Pulmonary artery endothelial cell (primary cell): ENCODE measurements at places on chromosomes 7 and 10. TPM values are rescaled to one million over a fixed set of nuclear protein-coding genes. Genes with fewer than 3 reads are reported as not detected.

The CTTNBP2 gene
- total RNA-seq = not detected in 2 replicates

The IQUB gene
- 0.32 and 0.33 TPM in 2 replicates for total RNA-seq

The GPR141 gene
- total RNA-seq = not detected in 2 replicates

The DRGX gene
- total RNA-seq = not detected in 2 replicates

The CABCOCO1 gene
- total RNA-seq = 0.33 TPM in 1 of 2 replicates, not detected in the other

DNA sequence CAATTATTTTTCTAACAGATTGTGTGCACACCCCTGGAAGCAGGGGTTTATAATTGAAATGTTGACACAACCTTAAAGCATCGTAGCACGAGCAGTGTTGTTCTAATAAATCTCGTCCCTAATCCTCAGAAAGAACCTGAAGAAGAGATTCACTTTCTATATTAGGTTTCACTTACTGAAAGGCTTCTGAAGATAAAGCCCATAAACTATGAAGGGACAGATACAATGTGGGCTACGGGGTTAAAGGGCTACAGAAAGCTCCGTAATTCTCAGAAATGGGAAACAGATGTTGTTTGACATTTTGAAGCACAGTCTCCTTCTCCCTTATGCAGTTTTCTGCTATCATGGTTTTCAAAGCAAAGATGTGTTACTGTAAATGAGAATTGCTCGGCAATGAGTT, 479.6 kb downstream of the GATA3 start:
- DNase-seq = no peak

- no peak for DNase-seq
Measured at GRCh38 chr7:151206914-151207313, 3.4 kb downstream of the H2BK1 start.

DNA sequence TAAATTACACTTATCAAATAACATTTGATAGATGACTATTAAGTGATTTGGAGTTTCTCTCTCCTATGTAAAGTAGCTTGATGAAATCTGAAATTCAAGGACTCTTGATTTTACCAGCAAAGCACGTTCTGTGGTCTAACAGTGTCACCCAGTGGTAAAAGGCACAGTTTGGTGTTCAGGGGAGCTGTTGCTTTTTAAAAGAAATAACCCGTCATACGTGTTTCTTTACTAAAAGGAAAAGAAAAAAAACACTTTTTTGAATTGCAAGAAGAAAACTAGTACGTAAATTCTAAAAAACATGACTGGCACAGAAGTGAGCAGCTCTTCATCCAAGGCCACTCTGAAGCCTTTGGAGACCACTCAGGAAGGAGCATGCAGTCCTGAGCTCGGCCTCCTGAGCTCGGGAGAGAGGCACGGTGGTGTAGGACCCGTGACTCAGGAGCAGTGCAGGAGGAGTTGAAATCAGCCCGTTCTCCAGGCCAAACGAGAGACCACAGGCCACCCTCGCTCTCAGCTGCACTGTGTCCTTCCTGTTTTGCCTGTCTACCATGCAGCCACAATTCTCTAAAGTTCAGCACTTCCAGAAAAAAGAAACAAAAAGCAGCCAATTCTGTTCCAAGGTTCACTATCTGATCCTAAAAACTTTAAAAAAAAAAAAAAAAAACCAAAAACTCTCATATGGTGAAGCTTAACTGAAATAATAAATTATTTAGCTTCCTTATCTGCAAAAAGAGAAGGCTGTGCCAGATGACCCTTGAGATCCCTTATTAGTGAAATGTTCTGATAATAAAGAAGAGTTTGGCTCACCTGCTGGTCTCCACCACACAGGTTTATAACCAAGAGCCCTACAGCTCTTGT, 212.6 kb upstream of the FRMD4A start:
- DNase-seq = no peak

The ACBD7 gene
- total RNA-seq = 2.6 and 3.1 TPM in 2 replicates

GRCh38 chr10:72309290-72310240, 35.8 kb downstream of the DDIT4 start:
- DNase-seq = no peak

DNA sequence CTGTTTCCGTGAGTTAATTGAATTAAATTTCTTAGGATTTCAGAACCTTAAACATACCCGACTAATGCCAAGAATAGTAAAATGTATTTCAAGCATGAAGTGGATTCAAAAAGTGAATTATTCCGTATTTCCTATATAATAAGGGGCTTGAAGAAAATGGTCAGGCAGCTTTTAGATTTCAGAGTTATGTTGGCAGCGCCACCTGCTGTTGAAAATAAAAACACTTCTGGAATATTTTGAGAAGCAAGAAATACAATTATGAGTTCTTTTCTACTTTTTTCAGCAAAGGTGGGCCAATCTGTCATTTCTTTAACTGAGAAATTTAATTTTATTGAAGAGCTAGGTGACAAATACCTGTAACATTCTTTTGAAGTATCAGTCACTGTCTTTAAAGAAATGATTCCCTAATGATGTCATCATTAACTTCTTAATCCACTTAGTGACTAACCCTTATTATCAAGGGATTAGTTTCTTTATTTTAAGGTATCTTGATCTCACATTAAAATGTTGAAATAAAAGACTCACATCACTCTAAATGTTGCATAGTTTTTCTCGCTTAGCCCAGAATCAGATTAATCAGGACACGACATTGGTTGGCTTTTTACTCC, 36.6 kb upstream of the AGR3 start:
- no peak for DNase-seq

DNA sequence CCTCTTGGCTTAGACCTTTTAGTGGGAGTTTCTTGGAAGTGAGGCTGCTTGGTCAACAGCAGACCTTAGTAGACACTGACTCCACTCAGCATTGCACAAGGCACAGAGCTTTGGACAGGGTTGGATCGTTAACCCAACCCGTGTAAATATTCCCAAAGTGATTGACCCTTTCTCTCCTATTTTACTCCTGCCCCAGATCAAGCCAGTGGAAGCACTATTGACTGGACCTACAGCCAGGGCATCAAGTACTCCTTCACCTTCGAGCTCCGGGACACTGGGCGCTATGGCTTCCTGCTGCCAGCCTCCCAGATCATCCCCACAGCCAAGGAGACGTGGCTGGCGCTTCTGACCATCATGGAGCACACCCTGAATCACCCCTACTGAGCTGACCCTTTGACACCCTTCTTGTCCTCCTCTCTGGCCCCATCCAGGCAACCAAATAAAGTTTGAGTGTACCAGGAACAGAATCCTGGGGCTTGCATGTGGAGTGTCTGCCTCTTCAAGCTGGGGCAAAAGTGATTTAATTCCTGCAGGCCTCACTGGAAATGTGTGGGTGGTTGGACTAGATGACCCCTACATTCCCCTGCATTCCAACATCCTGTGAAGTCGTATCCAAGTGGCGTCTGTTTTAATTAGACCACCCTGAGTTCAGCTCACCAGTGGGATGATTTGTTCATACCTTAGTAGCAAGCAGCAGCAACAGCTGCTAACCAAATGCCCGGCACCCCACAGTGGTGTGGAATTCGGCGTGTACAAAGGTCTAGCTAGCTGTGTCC, 7.5 kb downstream of the CPA1 start:
- DNase-seq = no peak

- no peak for DNase-seq
Measured at GRCh38 chr7:140284062-140284461, 107.3 kb upstream of the KDM7A start.

DNA sequence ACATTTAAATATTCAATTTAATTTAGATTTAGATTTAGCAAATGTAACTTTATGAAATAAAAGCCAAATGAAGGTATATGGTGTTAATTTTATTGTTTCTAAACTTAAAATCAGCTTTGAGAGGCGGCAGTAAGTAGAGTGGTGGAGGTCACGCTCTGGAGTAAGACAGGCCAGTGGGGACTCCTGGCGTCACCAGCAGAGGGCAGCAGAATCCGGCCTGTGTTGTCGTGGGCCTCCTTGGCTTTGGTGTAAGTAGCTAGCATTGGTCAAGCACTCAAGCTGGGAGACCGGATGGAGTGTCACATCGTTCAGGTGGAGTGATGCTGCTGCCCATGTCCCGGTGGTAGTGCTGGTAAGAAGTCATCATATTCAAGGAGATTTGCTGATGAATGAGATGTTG, 98.7 kb upstream of the DNAJB6 start:
- no peak for DNase-seq

DNA sequence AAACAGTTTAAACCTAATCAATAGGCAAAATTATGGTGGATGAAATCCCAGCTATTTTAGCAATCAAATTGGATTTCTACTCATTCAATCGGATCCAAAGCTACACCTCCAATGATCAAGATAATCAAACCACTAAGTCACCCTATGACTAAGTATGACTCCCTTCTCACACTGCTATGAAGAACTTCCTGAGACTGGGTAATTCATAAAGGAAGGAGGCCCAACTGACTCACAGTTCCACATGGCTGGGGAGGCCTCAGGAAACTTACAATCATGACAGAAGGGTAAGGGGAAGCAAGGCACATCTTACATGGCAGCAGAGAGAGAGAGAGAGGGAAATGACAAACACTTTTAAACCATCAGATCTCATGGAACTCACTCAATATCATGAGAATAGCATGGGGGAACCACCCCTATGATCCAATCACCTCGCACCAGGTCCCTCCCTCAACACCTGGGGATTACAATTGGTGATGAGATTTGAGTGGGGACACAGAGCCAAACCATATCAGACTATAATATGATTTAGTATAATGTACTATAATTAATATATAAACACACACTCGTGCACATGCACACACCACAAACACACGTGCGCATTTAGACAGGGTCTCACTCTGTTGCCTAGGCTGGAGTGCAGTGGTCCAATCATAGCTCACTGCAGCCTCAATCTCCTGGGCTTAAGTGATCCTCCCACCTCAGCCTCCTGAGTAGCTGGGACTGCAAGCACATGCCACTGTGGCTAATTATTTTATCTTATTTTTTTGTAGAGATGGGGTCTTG, 213.6 kb upstream of the FOXK1 start:
- DNase-seq = no peak

The CDK6 gene
- 22.0 and 33.7 TPM in 2 replicates for total RNA-seq

- DNase-seq = no peak
Measured at GRCh38 chr7:158824028-158824427, 5.3 kb downstream of the ESYT2 start.

DNA sequence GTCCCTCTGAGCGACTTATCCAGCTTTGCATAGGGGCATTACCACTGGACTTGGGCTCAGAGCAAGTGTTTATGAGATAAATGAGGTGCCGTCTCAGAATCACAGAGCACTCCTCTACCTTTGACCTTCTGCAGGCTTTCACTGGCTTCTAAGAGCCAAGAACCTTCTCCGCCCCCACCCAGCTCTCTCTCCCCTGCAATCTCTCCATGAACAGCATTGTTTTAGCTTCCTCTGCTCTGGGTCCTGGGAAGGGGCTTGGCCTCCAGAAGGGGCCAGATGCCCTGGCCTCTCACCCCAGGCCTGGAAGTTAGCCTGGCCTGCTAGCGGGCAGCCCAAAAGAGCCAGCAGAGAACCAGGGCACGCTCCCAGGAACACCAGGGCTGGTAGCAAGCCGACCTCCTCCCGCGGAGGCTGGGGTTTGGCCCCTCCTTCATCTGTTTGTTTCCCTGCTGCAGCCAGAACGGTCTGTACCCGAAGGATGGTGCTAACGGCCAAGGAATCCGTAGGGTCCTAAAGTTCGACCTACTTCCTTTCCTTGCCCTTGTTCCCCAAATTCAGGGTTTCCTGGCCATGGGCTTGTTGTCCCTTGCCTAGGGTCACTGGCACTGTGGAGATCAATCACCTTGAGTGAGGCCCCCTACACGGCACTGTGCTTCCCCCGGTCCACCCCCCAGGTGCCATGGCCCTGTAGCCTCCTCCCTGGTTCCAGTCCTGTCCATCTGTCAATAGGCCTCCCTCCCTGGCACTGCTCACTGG, 18.7 kb upstream of the DDIT4 start:
- no peak for DNase-seq

DNA sequence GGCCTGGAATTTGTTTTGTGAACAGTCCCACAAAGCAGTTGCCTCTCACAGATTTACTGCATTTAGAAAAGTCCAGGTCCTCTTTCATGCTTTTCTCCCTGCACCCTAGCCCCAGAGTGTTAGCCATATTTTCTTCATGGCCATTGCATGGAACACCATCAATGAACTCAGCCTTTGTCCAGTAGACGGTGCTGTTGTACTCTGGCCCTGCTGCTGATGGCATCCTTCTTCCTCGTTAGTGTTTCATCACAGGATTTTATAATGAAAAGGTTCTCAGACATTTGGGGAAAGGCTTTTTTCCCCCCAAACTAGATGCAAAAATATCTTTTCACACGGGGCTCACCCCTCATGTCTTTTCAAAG, 93.0 kb upstream of the SLC25A13 start:
- DNase-seq = no peak

The PHYHIPL gene
- total RNA-seq = not detected in 2 replicates

The TPK1 gene
- total RNA-seq = 17.5 and 22.9 TPM in 2 replicates

The OSBPL3 gene
- total RNA-seq = 28.2 and 43.8 TPM in 2 replicates

The CFTR gene
- total RNA-seq = not detected in 2 replicates

The ZNF679 gene
- total RNA-seq = not detected in 2 replicates

GRCh38 chr10:13717936-13718772, 131.4 kb downstream of the PRPF18 start:
- no peak for DNase-seq

The NOM1 gene
- 25.1 and 30.3 TPM in 2 replicates for total RNA-seq

- DNase-seq = no peak
Measured at GRCh38 chr10:107647462-107647861, 483.0 kb upstream of the SORCS1 start.

GRCh38 chr7:44880317-44881018, 4.9 kb downstream of the PURB start:
- DNase-seq = no peak

DNA sequence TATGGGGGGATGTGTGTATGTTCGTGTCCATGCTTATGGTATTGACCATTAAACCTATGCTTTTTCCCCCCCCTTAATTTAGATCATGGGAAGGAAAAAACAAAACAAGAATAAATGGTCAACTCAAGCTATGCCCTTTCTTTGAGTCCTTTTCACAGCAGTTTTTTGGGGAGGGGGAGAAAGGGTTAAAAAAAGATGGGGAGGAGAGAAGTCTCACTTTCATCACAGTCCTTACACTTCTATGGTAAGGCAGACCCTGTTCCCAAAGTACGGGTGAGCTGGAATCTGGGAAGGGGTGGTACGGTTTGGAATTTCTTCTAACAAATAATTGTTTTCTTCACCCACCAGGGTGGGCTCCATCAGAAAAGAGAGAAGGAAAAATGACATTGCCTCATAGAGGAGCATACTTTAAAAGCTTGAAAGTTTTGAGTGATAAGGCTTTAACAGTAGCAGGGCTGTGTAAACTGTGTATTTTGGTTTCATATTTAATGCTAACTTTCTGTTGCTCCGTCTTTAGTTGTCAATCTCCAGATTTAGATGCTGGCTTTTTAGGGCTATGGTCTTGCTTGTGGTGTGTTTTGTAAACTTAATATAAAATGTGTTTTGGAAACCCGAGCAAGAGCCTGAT, 180.1 kb downstream of the TCF7L2 start:
- no peak for DNase-seq

DNA sequence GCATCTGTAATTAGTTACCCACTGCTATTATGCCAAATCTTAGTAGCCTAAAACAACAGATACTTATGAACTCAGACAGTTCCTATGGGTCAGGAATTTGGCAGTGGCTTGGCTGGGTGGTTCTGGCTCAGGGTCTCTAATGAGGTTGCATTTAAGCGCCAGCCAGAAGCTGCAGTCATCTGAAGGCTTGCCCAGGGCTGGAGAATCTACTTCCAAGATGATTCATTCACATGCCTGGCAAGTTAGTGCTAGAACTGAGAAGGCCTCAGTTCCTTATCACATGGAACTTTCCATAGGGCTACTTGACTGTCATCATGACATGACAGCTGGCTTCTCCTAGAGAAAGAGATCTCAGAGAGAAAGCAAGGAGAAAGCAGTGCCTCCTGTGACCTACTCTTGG, 121.3 kb downstream of the AVL9 start:
- peak; percentile 20 for DNase-seq
